Stimulated activated CD8-positive, alpha-beta memory T cell treated with anti-CD3 and anti-CD28 coated beads, Interleukin-7, amount 100 ng/mL, for 4 hours (primary cell): ENCODE measurements at places on chromosomes 2 and 18.

DNA sequence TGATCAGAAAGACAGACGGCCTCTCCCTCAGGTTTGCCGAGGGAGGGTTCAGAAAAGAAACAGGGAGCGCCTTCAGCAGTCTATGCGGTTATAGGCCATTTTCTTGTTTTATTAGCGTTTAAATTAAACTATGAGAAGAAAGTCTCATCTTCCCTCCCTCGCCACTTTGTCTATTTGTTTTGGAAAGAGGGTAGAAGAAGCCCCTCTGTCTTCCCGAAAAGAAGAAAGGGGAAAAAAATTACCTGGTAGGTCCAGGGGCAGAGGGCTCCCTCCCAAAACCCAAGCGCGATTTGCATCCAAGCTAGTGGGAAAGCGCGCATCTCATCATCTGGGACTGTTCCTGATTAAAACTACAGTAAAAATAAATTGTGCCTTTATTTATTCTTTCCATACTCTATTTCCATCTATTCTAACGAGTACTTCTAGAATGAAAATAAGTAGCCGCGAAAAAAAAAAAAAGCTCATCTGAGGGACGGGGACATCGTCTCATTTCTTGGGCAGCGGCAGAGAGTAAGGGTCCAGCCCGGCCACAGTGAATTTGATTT is 2.4 kb downstream of the PAX8 start:
- no peak for DNase-seq

DNA sequence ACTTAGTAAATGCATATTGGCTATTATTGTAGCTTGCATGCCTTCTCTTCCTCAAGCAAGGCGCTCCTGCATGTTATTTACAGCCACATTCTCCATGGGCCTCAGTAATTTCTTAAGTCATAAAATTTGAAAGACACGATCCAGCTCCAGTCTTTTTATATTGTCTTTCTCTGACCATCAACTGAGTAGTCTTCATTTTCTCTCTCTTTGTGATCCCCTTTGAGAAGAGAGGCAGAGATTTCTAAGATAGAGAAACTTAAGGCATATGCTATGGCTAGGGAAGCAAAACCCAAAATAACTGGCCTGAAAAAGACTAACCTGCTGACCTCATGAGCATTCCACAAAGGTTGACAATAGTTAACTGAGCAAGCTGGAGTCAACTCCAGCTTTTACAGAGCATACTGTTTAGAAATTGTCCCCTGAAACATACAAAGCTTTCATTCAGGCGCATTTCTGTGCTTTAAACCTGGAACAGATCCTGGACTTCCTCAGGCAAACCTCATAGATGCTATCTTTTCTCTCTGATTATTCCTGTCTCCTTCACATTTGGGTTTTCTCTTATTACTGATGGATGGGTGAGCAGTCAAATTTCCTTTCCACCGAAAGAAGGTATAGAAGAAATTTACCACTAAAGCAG is 4.6 kb downstream of the DPP4 start:
- no peak for DNase-seq

- DNase-seq: no peak
Observed at GRCh38 chr2:120715941-120716340, 19.7 kb upstream of the GLI2 start.

GRCh38 chr18:65788373-65788772 is 37.6 kb downstream of the CDH7 start:
- DNase-seq: no peak
